ENCODE measurements at places on chromosomes 16 and 17.

DNA sequence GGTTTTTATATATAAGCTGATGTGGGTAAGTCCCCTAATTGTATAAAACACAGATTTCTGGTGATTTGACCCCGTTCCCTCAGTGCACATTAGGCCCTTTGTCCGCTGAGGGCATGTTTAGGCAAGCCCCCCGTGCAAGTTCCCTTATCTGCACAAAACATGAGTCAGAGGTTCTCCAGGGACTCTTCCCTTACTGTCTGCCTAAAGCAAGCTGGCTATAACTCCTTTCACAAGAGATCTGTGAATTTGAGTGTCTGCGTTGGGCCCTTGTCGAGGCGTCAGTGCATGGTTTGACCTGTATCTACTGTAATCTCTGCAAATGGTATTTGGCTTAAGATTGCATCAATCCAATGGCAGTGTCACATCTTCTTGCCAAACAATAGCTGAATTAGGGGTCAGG lies 712.8 kb downstream of the CDH8 start:
- no peak for DNase-seq

DNA sequence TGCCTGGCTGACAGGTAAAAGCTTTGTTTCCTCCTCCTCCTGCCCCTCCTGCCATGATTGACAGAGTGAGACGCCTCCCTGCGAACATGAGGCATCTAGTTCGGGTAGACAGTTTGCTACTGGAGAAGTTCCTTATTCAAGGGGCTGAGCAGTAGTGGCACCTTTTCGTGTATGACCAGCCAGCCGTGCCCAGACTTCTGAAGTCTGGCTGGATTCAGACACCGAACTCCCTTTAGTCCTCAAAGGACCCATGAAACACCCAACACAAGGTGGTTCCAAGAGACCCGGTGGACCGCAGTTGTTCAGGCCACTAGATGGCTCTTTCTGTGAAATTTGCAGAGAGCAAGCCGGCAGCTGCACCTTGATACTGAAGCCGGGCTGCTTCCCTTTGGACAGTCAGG lies 192.8 kb downstream of the XYLT1 start:
- DNase-seq = no peak

- no peak for DNase-seq
Observed at GRCh38 chr16:15953477-15953876, 4.1 kb downstream of the ABCC1 start.

GRCh38 chr17:13986855-13987254 lies 82.4 kb upstream of the COX10 start:
- DNase-seq = no peak

- DNase-seq = no peak
Observed at GRCh38 chr17:36777118-36777517, 160.2 kb upstream of the LHX1 start.

DNA sequence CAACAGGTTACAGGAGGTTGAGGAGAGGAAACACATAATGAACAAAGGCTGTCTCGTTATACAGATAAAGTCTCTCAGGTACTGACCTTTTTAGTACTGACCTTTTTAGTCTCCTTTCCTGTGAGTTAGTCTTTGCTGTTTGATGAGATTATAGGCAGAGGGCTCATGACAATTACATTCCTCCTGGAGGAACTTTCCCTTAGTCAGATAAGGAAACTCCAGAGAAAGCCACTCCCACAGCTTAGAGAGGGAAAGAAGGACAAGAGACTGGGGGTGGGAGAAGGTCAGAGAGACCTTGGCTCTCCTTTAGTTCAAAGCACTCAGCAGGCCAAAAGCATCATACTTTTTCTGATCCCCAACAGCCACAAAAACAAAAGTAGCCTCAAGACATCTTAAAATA lies 15.3 kb upstream of the PSMD7 start:
- no peak for DNase-seq

- no peak for DNase-seq
Observed at GRCh38 chr16:16014329-16015224, 65.2 kb downstream of the ABCC1 start.

DNA sequence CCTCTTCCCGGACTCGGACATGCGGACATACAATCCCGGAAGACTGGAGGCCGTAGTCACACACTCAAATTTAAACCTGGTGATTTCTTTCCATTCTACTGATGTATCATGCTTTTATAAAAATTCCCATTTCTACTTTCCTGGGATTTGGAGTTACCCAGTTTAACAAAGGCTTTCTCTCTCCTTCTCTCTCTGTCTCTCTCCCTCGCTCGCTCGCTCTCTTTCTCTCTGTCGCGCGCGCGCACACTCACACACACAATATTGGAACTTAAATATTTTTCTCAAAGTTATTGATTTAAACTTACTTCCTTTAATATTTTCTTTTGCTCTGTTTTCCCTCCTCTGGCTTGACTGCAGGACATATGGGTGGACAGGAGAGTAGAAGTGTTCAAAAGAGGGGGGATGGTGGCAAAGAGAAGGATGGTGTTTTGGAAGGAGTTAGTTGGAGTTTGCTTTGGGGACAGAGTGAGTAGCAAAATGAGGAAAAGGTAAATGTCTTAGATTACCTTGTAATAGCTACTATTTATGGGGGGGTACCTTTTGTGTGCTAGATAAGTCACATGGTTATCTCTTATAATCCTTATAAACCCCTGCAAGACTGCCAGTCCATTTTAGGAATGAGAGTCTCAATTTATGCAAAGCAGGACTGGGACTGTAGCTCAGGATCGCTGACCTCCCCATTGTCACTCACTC lies 878 bp upstream of the TRIM25 start:
- DNase-seq = no peak

- no peak for DNase-seq
Observed at GRCh38 chr17:21173543-21173942, 40.4 kb downstream of the TMEM11 start.

DNA sequence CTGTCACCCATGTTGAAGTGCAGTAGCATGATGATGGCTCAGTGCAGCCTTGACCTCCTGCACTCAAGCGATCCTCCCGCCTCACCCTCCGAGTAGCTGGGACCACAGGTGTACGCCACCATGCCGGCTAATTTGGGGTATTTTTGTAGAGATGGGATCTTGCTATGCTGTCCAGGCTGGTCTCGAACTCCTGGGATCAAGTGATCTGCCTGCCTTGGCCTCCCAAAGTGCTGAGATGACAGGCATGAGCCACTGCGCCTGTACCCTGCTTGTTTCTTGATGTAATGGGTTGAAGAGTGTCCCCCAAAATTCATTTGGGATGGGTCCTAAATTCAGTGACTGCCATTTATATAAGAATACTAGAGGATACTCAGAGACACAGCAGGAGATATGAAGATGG lies 57.2 kb downstream of the ABCC6 start:
- no peak for DNase-seq

DNA sequence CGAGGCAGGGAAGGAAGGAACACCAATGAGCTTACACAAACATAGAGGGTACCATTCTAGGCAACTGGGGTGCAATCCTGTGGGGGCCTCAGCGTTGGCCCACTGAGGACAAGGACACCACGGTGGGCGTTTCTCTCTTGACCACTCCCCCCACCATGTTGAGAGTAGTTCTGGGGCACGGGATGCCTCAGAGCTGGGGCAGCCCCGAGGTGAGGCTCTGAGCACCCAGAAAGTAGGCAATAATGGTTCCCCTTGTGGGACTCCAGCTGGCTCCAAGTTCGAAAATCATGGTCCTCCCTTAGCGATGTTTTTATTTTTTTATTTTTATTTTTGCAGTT lies 5.1 kb downstream of the PRSS21 start:
- DNase-seq = no peak

GRCh38 chr16:83602761-83603722 lies 204.7 kb upstream of the HSBP1 start:
- DNase-seq = no peak

DNA sequence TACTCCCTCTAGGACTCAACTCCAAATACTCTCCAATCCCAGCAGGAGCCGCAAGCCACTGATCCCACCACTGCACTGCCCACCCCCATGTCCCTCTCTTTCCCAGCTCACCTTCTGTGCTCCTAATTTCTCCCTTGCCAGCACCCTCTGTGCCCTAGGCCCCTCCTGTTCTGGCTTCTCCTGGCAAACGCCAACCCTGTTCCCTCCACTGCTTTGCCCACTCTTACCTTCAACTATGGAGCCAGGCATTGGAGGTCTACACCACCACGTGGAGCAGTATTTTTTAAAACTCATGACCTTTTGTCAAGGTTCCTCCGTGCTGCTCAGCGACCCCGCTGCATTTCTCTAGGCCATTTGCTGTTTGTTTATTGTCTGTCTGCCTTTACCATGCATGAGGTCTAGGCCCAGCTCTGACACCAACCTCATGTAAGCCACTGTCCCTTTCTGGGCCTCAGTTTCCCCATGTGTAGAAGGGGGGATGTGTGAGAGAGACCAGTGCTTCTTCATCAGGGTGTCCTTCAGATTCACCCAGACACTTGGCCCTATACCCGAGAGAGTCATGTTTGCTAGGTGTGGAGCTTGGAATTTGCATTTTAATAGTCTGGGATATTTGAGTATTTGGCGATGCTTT lies 4.6 kb downstream of the CCDC102A start:
- DNase-seq = no peak

- no peak for DNase-seq
Observed at GRCh38 chr16:12089492-12090150, 113.1 kb downstream of the SNX29 start.

- no peak for DNase-seq
Observed at GRCh38 chr17:11264183-11264871, 23.3 kb downstream of the SHISA6 start.

Measured in stimulated activated CD4-positive, alpha-beta T cell treated with anti-CD3 and anti-CD28 coated beads, Interleukin-1b, Interleukin-23, amount 100 ng/mL, for 1 hour (primary cell).